ENCODE measurements at places on chromosomes 4 and X.

DNA sequence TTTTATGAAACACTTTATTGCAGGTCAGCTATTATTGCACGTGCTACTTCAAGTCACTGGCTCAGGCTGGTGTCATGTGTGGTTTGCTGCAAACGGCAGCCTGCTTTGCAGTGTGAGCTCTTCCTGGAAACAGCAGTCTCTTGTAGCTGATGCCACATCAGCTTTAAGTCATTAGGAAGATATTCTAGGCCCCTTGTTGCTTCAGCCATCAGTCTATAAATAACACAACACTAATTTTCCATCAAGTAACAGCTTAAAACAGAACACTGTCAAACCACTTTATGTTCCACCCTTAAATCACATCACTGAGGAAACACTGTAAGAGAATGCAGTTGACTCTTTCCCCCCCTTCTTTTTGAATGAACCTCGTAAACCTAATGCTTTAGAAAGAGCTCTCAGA, 93.8 kb downstream of the GATB start:
- DNase-seq, result no peak

- DNase-seq, result no peak
These were observed 24.6 kb downstream of the GPC4 start for GRCh38 chrX:133390676-133391075.

- no peak for DNase-seq
These were observed 31.0 kb upstream of the HTRA3 start for GRCh38 chr4:8238515-8239053.

DNA sequence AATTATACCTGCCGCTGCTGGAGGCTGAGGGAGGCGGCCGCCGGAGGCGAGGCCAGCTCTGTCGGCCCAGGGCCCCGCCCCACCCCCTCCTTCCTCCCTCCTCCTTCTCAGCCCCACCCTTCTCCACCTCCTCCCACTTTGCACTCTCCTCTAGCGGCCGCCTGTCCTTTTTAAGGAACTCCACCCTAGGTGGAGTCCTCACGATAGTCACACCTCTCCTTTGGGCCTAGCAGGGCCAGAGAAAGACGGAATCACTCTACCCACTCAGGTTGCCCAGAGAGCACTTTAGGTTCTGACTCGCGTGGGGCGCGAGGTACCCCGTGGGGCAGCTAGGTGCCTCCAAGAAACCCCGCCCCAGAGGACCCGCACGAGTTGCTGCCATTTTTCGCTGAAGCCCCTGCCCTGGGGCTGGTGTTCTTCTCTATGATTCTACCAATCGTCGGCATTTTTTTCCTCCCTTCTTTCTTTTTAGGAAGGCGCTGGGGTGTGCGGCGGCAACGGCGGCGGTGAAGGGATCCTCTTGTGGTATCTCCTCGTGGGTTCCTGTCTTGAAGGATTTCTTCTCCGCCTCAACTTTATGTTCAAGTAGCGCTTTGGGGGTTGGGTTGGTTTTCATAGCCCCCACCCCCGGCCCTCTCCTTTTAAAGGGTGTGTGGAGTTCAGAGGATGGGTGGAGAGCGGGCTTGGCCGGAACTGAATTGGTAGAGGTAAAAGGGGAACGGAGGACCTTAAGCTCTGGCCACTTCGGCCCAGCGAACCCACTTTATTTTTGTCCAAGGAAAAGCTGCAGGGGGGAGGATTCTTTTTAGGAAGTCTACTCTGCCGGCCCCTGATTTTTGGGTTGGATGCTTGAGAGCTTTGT, at the start of gene KLF8:
Gene KLF8 (plus strand): TSS at position 136 of the 862 bp plus-strand sequence. CDS start 979 bp downstream, outside the sequence.
- DNase-seq, result no peak

DNA sequence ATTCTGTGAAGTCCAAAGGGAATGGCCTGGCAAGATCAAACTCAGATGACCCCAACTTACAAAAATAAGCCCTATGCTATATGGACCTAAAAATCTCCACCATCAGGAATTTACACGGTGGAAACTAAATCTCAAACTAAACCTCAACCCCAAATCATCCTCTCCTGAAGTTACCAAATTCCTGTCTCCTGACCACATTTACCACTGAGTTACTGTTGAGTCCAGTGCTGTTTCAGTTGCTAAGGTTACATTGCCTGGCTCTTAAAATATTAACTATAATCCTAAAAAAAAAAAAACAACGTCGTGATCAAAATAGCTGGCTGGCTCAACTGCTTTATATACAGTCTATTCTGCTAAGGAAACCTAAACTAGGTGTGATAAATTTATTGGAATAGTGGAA, 315.2 kb upstream of the SLIT2 start:
- no peak for DNase-seq

DNA sequence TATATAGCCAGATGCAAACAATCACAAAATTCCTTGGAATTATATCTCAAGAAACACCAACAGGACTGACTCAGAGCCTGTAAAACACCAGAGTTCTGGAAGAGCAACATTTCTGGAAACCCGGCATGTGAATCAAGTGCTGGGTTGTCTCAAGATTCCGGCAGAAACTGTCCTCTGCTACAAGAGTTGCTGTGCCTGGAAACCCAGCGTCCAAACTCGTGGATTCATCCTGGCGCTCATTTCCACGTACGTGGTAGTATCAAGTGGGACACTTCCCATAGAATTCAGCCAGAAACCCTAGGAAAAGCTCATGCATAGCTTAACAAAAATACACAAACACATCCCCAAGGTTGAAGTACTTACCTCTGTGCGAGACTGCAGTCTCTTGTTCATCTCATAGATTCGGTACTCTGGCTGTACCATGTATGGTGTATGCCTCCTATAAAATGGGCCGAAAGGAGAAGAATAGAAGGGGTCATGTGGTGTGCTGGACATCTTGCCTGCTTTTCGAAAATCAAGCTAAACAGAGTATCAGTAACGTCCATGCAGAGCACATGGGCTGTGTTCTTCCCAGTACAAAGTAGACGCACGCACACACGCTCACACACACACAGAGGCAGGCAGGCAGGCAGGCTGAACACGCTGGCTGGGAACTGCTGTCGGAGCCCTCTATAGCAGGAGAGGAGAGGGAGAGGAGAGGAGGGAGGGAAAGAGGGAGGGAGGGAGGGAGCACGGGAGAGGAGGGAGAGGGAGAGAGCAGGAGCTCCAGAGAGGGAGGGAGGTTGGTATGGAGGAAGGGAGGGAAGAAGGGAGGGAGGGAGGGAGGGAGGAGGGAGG, at the start of gene LDB2:
Gene LDB2 (minus strand): TSS at position 655 of the 837 bp plus-strand sequence.
- no peak for DNase-seq

- peak; percentile 78 for DNase-seq
These were observed 47.2 kb downstream of the SLC34A2 start for GRCh38 chr4:25702848-25703247.

DNA sequence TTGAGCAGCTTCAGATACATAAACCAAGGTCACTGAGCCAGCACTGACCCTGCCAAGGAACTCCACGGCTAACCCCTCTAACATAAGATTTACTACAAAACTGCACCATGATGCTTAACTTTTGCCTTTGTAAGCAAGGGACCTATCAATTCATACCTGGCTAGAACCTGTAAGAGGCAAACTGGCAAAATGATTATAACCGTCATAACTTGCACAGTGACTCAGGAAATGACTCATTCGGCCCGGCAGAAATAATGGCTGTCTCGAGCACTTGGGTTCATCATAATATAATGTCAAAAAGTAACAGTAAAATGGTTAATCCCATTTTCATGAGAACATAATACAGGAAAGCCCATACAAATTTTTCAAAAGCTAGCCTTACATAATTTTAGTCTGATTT, 17.2 kb downstream of the RASGEF1B start:
- DNase-seq, result no peak

All from NCI-H1092 treated with DMSO at 0.1 percent for 48 hours (cell line).